ENCODE measurements at places on chromosomes 7 and 10.
A peak's percentile ranks its signal among the peaks of the same experiment; 100 is the strongest.

DNA sequence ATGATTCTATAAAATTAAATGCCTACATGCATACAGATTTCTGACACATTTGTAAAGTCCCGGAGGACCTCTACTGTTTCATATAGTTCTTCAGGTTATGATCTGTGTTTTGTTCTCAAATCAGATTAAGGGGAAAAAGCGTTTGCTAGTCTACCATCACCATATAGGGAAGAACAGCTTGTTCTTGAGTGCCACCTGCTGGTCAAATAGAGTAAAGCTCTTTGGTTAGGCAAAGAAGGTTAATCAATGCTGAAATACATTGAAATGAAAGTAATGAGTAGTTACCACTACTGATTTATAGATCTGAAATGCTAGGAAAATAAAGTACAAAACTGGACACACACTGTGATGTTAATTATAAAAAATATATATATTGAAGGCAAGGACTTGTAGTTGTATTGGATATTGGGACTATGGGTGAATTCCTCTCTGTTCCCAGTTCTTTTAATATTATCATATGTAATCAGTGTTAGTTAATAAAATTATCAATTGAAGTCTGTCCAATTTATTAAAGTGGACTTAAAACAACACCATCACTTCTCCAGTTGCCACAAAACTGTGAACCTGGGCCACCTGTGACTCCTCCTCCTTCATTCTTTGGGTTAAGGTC lies 72.6 kb upstream of the PDLIM1 start:
- peak; percentile 73 for DNase-seq

DNA sequence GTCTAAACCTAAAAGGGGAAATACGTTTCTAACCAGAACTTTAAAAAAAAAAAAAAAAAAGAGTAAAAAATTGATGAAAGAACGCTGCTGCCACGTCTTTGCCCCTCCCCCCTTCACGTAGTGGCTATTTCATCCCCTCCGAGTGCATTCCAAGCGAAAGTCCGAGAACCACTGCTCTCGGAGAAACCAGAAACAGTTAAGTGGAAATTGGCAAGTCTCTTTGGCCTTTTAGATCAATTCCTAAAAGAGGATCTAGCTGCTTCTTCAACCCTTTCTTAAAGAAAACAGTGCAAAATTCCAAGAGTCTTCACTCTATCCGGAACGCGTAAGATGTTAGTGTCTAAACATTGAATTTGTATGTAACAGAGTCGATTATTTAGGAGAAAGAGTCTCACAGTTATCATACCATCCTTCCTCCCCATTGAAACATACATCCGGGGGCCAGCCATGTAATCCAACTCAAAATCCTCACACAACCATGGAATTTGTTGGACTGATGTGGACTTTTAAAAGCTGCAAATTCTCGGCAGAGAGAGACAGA lies 1.1 kb downstream of the P4HA1 start:
- peak; percentile 38 for DNase-seq

GRCh38 chr7:142956951-142957623 lies 5.1 kb downstream of the KEL start:
- no peak for DNase-seq

DNA sequence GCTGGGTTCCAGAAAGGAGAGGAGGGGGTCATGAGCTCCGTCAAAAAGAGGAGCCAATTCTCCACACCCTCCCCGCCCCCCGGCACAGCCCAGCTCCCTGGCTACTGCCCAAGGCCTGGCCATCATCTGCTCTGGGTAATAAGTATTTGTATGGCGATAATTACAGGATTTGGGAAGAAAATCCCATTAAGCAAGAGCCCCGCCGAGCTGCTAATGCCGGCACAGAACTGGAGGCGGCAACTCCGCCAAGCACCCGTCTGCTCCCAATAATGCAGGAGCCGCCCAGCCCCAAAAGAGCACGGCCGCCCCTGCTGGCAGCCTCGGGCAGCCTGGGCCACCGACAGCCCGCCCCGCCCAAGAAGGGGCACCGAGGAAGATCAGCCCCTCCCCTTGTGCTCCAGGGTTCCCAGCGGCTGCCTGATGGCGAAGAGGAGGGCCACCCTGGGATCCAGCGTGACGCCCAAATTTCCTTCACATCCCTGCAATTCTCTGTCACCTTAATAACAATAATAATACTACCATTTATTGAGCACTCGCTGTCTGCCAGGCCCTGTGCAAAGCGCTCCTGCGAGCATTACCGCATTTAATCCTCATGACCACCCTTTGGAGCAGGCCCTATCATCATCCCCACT lies 5.9 kb downstream of the SLIT1 start:
- DNase-seq = peak; percentile 63

- DNase-seq = no peak
Measured at GRCh38 chr10:74075906-74076305, 74.7 kb downstream of the AP3M1 start.

GRCh38 chr10:4240608-4241197 lies 455.7 kb upstream of the KLF6 start:
- no peak for DNase-seq

GRCh38 chr7:24478137-24478655 lies 95.1 kb upstream of the PALS2 start:
- DNase-seq = no peak

- DNase-seq = no peak
Measured at GRCh38 chr7:22564511-22565045, 64.6 kb upstream of the STEAP1B start.

- no peak for DNase-seq
Measured at GRCh38 chr10:110698340-110698739, 54.2 kb downstream of the RBM20 start.

DNA sequence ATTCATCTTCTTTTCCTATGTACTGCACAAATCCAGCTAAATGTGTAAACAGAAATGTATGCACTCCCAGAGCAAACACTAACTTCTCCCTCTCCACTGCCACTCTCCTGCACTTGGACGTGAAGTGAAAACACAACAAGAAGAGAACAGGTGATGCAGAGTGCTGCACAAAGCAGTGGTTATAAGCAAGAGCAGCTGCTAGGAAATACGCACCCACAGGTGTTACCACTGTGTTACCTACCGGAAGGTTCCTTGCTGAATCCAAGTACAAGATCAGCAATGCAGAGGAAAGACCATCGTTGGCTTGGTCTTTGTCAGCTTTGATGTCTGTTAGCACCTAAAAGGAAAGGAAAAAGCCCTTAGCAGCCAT lies 54.6 kb upstream of the NCAPG2 start:
- DNase-seq = no peak

DNA sequence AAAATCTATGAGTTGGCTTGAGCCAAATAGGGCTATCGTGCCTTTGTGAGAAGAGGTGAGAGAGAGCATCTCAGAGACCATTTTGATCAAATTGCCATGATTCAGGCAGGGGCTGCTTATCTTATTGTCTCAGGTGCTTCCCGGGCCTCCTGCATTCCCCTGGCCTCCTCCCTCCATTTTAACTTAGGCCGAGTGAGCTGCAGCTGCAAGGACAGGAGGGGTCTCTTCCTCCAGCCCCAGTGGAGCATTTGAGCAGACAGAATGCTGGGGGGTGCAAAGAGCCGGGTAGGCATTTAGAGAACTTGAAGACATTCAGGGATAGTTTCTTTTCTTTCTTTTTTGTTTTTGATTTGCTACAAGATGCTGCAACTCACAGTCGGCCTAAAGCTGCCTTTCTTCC lies 59.0 kb downstream of the BUB3 start:
- no peak for DNase-seq

DNA sequence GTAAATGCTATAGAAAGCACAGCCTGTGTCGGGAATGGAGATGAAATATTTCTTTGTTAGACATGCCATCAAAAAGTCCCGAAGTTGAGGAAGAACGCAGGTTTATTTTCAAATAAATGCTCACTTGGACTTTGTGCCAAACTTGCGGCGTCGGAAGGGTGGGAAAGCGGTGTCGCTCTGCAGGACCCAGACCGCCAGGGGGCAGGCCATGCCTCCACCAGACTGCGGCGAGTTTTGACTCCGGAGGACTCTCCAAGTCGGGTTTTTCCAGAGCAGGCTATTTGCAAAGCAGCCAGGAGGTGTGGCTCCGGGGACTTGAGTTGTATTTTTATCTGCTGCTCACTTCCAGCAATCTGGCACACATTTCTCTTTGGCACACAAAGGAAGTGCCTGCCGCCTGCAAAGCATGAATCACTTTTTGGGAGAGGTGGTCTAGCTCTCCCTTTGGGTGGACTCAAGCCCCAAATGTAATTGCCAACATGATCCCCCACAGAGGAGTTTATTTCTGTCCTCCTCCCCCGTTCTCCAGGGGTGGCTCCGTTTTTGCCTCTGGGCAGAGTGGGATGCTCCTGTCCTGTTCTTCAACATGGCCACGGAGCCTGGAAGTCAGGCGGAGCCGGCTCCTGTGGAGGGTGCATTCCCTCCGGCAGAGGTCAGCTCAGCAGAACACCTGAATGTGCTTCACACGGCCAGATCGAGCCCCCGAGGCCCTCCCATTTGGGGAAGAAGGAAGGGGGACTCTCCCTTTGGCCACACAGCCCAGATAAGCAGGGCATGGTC lies 82.3 kb upstream of the GPR26 start:
- peak; percentile 63 for DNase-seq

DNA sequence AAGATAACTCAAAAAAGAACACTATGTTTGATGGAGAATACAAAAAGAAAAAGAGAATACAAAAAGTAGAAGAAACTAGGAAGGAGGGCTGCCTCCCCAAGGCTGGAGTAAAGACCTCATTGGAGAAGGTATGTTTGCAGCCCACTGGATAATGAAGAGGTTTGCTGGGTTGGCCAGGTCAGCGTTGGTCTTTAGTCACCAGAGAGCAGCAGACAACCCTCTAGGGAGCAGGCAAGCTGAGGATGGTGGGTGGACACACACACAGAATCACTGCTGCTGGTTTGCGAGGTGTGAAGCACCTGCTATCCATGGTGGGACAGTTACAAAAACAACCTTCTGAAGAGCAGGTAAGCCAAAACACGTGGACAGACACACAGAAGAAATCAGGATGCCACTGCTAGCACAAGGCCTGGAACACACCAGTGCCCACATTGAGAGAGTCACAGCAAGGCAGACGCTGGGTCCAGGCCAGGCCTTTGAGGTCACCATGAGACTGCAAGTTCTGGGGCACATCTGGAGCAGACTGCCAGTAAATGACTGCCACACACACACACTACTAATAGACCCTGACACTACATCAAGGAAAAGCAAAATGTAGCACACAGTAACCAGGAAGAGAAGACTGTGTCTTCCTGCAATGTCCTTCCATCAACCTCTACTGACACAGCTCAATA lies 43.0 kb downstream of the MTERF1 start:
- DNase-seq = no peak

GRCh38 chr10:117241541-117242462 lies 888 bp downstream of the SLC18A2 start:
- no peak for DNase-seq

- DNase-seq = peak; percentile 68
Measured at GRCh38 chr10:83373671-83374070, 765.6 kb upstream of the GHITM start.
